ENCODE measurements at places on chromosomes 6 and 20.
A peak's percentile ranks its signal among the peaks of the same experiment; 100 is the strongest.

- DNase-seq, result peak; percentile 78
These were observed 30.2 kb downstream of the ARHGAP18 start for GRCh38 chr6:129679758-129680157.

DNA sequence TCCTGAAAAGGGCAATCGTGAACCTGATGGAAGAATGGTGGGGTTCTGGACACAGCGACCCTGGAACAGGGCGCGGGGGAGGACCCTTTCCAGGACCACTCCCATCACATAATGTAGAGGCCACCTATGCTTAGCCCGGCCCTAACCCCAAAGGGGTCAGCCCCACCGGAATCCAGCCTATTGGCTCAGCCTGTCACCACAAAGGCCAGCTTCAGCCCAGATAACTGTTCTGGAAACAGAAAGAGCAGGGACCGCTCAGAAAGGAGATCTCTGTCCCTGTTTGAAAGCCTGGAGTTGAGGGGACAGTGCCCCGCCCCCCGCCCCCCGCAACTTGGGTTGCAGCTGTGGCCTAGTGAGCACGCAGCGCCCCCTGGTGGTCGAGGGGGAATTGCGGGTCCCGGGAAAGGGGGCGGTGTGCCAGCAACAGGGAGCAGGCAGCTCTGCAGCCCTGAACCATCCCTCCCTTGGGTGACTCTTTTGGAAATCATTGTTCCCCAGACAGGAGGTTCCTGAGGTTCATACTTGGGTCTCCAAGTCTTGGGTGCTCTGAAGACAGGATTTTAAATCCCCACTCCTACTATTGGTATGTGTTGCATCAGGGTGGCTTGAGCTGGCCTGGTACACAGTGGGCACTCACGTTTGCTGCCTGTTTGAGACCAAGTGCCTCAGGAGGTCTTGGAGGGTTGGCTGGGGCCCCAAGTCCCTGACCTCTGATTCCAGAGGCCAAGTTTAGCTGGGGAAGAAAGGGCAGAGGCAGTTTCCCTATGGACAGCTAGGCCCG lies 1.5 kb downstream of the SIGLEC1 start:
- peak; percentile 80 for DNase-seq

DNA sequence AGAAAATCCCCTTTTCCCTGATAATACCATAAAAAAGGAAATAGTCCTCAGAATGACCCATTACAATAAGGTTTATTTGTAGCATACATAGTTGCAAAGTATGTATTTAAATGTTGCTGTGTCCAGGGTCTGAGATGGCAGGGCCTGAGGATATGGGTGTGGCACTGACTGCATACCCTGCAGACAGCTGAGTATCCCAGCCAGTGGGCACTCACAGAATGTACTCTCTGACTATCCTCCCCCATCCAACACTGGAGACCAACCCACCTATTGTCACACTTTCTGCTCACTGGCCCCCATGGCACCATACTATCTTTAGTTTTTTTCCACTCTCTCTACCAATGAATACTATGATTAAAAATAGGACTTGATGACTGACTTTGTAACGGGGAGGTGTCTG lies 215.8 kb upstream of the FOXA2 start:
- no peak for DNase-seq

DNA sequence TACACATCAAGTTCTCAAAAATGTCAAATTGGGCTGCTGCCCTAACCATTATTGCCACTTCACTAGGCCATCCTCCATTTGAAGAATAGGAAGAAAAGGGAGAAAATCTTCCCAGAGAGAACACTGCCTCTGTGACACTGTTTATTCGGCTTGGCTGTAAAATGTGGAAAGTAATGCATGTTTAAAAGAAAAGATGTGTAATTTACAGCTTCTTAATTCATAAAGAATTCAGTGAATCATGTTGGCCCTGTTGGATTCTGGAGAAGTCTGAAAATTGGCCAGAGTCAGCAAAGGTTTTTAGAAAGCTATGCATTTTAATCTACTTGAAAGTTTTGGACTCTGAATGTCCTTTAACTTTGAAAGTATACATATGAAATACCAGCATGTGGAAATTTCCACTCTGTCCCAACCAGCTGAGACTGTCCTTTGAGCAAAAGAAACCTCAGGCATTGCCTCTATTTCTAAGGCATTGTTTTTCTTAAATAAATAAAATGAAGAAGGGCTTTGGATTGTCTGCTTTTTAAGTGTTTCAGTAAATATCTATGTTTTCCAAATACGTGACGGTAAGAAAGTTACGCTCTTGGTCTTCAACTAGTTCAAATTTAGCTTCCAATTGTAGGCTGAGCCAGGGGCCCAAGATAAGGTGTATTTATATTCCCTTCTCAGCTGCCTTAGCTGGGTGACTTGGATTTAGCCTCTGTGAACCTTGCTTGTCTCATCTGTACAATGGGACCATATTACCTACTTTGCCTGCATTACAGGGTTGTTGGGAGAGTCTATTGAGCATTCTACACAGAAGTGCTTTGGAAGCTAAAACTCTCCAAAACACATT lies 222.2 kb downstream of the UST start:
- DNase-seq, result no peak

DNA sequence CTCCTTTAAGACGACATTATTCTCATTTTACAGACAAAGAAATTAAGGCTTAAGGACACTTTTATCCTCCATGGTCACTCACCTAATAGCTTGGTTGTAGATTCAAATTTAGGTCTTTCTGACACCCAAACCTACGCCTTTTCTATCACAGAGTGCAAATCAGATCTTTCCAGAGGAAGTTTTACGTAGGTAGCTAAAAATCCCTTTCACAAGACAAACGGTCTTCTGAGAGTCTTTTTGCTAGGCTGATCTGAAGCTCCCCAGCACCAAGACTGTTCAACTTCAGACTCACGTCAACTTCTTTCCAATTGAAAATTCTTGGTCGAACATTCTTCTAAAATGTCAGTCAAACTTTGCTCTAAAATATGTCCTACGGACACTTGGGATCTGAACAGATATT lies 46.5 kb downstream of the BLOC1S5 start:
- no peak for DNase-seq

GRCh38 chr6:48289841-48290240 lies 178.8 kb upstream of the PTCHD4 start:
- no peak for DNase-seq

GRCh38 chr6:84379142-84379541 lies 151.7 kb upstream of the CEP162 start:
- no peak for DNase-seq
